ENCODE measurements at places on chromosomes 3 and 15. TPM values are rescaled to one million over a fixed set of nuclear protein-coding genes. Genes with fewer than 3 reads are reported as not detected.

DCLK3 gene
- not detected for total RNA-seq

TNNC1 gene
- total RNA-seq, result 0.60 TPM

NISCH gene
- total RNA-seq, result 138 TPM

SLC9C1 gene
- not detected for total RNA-seq

UCN2 gene
- 0.81 TPM for total RNA-seq

STAG1 gene
- total RNA-seq, result 50.2 TPM

SH2D7 gene
- total RNA-seq, result not detected

Data from osteocyte (in vitro differentiated cells).